Fibroblast of skin of left biceps (primary cell): ENCODE measurements at places on chromosomes 16 and 17.

DNA sequence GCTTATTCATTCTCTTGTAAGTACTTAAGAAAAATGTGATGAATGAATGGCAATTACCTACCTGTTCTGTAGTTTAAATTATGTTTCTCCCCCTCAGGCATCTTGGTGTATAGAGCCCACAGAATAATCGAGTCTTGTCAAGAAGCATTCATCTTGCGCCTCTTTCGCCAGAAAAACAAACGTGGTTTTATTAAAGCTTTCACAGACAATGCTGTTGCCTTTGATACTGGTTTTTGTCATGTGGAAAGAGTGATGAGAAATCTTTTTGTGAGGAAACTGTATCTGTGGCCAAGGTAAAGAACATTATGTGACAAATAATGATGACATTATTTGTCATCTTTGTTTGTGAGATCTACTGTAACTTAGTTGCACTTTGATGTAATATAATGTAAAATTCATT lies 6.5 kb downstream of the ERCC4 start:
- no peak for DNase-seq

- DNase-seq: no peak
These were observed 112.9 kb upstream of the ZKSCAN2 start for GRCh38 chr16:25370541-25370940.

DNA sequence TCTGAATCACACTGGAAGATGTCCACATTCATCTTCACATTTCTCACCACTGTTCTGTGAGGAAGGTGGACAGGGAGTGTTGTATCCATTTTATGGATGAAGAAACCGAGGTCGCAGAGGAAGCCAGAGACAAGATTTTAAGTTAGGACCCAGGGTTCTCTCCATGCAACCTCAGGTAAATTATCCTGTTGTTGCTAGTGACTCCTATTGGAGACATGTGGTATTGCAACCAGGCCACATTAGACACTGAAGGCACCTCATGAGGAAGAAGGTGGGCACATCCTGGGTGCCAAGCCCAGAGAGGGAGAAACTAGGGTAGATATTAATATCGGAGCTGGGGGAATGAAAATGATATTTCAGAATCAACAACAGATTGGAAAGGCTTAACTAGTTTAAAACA lies 8.5 kb upstream of the WNT9B start:
- no peak for DNase-seq

DNA sequence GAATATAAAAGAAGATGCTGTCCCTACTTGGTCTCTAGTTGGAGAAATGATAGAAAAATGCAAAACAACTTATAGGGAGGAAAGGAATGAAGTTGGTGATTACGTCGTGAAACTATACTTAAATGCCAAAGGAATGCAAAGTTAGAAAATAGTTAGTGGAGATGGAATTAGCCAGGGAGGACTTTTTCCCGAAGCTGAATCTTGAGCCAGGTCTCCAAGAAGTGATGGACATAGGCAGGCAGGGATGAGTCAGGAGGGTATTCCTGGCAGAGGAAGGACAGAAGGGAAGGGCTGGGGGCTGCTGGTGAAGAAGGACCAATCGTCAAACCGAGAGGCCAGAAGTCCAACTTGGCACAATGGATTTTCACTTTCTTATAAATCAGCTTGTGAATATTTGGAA lies 1.8 kb downstream of the SNTB2 start:
- no peak for DNase-seq

- DNase-seq: no peak
These were observed 79.5 kb downstream of the ANKRD11 start for GRCh38 chr16:89410794-89411309.

DNA sequence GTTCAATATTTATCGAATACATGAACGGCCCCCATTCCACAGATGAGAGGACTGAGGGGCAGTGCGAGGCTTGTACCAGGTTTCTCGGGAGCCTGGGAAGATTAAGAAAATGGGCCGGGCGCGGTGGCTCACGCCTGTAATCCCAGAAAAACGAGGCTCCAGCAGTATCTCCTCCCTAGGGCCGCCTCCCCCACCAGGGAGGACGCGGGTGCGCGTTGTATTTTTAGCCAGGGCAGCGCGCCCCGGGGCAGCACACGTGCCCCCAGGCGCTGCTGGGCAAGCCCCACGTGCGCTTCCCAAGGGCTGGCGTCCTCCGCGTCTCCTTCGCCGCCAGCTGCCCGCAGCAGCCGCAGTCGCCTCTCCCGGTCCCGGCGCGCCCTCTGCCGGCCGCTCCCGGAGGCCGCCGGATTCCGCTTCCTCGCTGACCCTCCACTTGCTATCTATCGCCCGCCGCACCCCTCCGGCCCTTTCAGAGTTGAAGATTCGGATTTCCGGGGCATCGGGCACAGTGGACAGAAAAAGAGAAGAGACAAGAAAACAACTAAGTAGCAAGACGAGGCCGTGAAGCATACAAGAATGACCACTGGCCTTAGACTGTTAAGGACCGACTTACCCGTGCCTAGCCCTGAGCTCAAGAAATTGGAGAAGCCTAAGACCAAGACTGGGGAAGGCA lies 1.9 kb upstream of the YBX2 start:
- DNase-seq: peak; percentile 36

DNA sequence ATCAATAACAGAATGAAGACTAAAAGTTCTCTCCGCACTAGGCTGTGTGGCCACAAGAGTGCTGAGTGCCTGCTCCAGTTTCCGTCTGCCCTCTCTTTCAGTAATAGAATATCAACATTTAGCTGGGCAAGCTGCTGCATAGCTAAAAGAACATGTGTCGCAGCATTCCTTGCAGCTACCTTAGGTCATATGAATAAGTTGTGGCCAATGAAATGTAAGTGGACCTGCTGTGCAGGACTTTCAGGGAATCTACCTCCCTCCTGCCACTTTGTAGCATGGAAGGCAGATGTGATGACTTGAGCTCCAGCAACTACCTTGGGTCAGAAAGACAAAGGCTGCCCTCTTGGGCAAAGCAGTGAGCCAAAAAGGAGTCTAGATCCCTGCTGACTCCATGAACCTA lies 25.4 kb downstream of the SLC39A11 start:
- DNase-seq: no peak

- peak; percentile 97 for DNase-seq
These were observed at the start of gene MFAP4 for GRCh38 chr17:19386974-19387920. MFAP4 (minus strand) TSS chr17:19387190; CDS start chr17:19387155, 35 bp downstream.

GRCh38 chr16:57045694-57046381 lies 46.5 kb upstream of the CPNE2 start:
- DNase-seq: peak; percentile 22

DNA sequence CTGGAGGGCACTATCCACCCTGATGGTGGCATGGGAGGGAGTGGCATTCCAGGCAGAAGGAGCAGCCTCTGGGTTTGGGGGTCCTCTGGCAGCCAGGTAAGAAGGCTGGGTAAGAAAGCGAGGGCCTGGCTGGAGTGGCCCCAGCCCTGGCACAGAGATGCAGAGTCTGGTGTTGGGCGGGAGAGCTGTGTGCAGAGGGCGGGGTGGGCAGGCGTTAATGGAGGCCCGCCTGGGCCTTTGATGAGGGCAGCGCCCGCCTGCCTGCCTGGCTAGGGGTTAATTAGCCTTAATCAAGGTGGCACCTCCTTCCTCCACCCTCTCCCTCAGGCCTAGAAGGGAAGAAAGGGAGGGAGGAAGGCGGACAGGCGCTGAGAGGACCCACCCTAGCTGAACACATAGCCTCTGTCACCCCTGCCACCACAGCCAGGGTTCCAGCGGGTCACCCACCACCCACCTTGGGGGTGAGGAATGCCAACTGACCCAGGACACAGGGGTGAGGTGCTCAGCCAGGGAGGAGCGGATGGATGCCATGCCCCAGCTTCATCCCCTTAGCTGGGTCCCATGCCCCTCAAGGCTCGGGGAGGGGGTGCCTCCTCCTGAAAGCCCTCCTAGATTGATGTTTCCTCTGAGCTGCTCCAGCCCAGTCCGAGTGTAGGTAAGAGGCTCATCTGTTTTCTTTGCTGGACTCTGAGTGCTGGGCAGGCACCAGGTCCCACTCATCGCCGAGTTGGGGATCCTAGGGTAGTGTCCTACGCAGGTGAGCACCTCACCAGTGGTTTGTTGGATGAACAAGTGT lies 13.4 kb upstream of the FAM83G start:
- DNase-seq: no peak

DNA sequence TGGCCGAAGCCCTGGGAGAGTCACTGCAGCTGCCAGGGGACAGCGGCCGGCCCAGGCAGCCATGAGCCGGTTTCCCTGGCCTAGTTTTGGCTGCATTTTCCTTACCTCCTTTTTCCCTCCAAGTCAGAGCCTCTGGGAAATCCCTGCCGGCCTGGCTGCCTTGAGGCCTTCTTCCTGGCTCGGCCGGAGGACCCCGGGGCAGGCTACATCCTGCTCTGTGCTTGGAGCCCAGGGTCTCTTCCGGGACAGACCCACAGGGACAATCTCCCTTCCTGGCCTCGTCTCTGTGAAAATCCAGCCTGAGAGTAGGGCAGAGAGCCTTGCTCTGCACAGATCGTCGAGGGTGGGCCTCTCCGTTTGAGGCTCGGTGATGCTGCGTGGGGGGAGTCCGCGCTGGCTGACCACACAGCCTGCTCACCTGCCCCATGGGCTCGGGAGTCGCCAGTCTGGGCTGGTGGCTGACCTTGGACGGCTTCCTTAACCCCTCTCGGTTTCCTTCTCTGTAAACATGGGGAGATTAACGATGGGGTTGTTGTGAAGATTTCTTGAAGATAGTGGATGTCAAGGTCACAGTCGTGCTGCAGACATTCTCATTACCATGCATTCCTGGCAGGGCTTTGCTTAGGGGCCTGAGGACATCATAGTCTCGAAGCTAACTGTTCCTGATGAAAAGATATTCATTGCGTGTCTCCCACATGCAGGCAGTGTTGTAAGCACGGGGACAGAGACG lies 34.8 kb upstream of the CIBAR2 start:
- DNase-seq: no peak

DNA sequence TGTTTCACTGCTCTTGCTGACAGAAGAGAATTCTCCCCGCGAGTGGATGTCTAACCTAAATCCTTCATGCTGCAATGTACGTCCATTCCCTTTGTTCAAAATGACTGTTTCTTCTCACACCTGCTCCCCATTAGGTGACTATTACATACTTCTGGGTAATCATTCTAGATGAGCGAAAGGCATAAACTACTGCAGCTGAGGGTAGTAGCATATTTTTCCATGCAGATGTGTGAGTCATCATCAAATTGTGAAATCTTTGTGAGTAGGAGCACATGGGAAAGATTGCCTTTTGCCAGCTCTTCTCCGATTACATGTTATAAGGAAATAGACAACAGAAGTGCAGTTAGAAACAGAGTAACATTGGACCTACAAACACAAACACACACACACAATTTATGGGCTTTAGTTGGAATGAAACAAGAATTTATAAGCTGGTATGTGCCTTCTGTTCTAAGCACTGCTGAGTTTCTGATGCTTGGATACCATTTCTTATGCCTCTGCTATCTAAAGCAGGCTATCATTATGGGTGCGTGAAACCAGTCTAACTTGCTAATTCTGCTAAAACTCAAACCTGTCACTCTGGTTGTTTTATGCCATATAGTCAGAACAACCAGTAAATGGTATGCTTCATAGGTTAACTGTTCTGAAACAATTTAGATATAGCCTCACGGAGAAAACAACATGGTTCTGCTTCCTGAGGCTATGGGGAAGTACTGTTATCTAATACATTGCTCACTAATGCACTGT lies 346.9 kb upstream of the PSMD7 start:
- peak; percentile 99 for DNase-seq

- DNase-seq: no peak
These were observed 88.5 kb downstream of the GSG1L start for GRCh38 chr16:27974896-27975540.

DNA sequence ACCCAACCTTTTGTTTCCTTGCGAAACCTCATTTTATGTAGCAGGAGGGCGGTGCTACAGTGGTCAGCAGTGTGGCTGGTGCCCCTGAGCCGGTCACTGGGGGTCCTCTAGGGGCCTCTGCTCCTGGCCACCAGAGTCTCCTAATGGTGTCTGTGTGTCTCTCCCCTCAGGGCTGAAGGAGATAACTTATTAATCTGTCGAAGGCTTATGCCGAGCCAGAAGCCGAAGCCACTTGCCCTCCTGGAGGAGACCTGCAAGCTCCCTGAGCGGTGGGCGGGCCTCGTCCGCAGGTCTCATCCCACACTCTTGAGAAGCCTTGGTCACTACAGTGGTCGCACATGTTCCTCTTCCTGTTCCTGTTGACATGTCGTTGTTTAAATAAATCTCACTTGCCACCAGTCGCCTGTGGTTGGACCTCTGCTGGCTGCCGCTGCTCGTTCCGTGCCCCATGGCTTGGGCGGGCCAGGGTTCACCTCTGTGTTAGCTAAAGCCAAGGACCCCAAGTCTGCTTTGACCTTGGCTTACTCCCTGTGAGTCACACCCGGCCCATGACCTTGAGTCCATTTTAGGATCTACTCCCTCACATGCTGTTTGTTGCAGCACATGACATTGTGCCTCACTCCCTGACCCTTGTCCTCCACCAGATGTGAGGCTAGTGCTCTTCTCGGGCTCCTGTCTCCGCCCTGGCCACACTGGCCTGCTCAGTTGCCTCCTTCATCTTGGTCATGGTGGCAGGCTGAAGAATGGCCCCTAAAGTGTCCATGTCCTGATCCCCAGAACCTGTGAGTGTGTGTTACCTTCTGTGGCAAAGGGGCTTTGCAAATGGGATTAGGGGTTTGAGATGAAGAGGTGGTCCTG lies 38.7 kb upstream of the AQP8 start:
- no peak for DNase-seq

DNA sequence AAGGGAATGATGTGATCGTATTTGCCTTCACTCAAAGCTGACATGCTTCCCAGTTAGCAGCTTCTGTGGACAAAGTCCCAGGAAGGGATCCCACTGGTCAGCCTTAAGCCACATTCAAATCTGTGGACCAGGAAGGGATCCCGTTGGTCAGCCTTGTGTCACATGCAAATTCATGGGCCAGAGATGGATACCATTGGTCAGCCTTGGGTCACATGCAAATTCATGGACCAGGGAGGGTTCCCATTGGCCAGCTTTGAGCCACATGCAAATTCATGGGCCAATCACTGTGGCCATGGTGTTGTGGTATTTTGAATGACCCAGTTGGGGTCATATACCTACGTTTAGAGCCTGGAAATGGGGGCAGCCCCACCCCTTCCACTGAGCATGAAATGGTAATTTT lies 201.6 kb downstream of the HS3ST4 start:
- no peak for DNase-seq

DNA sequence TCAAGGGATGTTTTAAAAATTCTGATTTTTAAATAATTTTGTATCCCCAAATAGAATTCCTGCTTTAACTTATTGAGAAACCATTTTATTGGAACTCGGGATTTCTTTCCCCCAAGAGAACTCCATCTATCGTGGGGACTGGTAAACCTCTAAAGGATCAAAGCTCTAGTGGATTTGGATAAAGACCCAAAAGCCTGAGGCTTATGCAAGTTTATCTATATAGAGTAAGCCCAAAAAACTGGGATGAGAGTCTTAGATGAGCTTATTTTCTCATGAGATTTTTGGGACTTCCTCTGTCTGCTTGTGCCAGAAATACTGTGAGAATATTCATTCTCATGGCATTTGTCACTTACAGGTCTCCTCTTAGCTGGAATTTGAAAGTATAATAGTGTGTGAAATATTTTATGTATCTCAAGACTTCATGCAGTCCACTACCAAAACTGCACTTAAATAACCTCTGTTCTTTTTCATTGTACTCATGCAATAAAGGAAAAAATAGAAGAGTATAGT lies 333.1 kb downstream of the BCAS3 start:
- DNase-seq: no peak
